ENCODE measurements at places on chromosomes 16 and 17.
A peak's percentile ranks its signal among the peaks of the same experiment; 100 is the strongest.

DNA sequence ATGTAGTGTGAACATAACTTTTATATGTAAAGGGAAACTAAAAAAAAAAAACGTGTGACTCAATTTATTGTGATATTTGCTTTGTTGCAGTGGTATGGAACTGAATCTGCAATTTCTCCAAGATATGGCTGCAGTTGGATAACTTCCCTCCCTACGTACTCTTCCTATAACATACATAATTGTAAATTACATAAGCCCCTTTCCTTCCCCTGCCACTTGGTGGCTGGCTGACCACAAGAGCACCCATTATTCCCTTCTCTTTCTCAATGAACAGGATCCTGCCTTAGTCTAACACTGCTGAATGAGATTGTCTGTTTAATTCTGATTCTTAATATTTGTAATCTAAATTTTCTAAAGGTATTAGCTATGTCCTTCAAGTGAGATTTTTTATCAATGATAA, 27.8 kb downstream of the CCL4 start:
- no peak for DNase-seq

- DNase-seq: no peak
These were observed 158.6 kb downstream of the CYLD start for GRCh38 chr16:50900391-50900942.

DNA sequence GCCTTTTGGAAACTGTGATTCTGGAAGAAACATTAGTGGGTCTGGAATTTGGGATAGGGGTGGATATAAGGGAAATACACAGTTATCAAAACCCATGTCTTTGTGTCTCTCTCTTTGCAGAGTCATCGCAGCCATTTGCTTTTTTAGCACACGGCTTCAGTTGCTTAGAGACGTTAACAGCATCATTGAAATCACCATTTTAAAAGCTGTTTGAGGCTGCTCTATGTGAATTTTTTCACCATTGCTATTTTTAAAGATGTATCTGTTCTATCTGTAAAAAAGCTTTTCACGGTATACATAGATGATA, 47.3 kb downstream of the OMG start:
- DNase-seq: no peak

- DNase-seq: no peak
These were observed 18.0 kb downstream of the B9D1 start for GRCh38 chr17:19344311-19345066.

DNA sequence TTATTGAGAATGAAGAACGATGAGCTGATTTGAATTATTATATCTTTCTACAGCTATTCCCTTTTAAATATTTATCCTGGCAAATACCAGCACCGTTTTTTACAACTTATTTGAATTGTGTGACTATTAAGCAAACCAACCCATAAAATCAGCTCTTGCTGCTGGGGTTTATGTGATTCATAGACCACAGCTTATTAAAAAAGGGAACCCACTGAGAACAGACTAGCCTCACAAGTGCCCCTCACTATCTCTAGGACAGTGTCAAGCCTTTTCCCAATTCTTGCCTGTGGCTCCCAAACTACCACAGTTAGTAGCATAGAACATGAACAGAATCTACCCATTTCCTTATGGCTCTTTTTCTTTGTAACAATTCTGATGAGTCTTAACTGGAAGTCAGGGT, 6.1 kb upstream of the LIG3 start:
- DNase-seq: no peak

GRCh38 chr17:64537488-64537887, 30.7 kb downstream of the CEP95 start:
- no peak for DNase-seq

DNA sequence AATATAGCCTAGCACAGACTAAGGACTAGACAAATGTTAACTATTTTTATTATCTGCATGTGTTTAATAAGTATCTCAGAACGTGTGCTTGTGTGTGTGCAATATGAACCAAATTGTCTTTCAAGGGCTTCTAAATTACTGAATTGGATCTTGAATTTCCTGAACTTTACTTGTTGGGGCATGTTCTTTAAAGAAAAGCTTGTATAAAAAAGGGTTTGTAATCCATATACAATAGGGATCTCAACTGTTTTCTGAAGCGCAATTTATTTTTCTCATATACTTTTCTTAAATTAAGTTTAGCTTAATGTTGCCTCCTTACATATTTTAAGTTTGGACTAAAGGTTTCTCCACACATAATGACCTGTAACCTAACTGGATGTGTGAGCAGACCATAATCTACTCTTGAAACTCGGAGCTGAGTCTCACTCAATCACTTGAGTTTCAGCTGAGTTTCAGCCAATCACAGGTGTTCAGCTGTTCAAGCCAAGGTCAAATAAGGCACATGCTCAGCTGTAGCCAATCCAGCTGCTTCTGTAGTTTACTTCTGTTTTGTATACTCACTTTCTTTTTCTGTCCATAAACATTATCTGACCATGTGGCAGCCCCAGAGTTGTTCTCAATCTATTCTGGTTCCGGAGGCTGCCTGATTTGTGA, 72.3 kb downstream of the CDK5R1 start:
- no peak for DNase-seq

DNA sequence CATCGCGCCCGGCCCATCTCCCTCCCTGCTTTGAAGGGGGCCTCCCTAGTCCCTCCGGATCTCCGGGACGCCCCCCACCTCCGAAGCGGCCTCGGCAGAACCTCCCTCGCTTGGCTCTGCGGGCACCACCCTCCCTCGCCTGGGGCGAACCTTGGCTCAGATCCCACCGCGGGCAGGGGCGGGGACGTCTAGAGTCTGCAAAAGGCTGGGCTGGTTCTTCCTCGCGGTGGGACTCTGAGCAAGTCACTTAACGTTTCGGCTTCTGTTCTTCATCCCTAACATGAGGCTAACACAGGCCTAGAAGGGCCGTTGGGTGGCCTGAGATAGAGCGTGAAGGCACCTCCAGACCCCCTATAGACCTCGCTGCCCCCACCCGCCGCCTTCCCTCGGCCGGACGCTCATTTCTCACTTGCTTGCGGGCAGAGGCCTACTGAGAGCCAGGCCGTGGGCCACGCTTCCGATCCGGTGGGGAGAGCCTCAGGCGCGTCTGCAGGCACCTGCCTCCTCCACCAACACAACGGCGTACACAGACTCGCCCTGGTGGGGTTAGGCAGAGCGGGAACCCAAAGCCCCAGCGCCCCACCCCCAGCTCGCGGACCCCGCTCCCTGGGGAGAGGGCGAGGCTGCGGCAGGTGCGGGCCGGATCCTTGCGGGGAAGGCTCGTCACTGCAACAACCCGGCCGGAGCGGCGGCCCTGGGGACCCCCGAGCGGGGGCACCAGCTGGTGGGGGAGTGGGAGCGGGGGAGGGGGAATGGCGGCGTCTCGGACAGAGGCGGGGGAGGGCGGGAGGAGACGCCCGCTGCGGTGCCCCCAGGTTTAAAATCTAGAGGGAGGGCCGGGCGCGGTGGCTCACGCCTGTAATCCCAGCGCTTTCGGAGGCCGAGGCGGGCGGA, 5.4 kb downstream of the MYO1C start:
- peak; percentile 13 for DNase-seq

- DNase-seq: no peak
These were observed 10.8 kb upstream of the ANKS4B start for GRCh38 chr16:21222495-21223337.

GRCh38 chr17:82602487-82602886, 45.8 kb downstream of the WDR45B start:
- no peak for DNase-seq

GRCh38 chr17:8954339-8954738, 11.2 kb downstream of the PIK3R5 start:
- no peak for DNase-seq

DNA sequence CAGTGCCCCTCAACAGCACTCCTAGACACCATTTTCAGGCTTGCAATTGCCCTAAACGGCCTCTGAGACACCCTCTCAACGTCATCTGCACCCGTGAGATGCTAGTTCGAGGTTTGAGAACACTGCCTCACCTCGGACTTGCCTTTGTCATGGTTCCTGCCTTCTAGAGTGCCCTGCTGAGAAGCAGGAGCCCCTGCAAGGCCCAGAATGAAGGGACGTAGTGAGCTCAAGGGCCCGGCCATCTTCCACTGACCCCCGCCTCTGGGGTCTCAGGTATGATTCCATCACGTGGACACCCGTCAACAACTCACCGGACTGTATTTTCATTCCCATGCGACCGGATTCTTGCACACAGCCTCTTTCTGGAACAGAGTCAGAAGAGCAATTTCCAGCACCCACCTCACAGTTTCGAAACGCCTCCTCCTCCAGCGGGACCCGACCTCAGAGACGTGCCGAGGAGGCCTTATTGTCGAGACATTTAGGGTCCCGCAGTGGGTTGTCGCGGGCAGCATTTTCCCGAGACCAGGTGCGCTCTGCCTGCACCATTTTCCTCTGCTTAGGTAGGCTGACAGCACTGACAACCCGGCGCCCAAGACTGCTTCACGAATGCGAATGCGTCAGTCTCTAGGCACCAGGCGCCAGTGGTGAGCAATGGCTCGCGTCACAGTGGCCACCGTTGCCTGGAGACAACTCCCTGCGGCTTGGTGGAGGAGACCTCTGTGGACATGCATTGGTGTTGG, 999.9 kb downstream of the KCNJ18 start:
- no peak for DNase-seq

DNA sequence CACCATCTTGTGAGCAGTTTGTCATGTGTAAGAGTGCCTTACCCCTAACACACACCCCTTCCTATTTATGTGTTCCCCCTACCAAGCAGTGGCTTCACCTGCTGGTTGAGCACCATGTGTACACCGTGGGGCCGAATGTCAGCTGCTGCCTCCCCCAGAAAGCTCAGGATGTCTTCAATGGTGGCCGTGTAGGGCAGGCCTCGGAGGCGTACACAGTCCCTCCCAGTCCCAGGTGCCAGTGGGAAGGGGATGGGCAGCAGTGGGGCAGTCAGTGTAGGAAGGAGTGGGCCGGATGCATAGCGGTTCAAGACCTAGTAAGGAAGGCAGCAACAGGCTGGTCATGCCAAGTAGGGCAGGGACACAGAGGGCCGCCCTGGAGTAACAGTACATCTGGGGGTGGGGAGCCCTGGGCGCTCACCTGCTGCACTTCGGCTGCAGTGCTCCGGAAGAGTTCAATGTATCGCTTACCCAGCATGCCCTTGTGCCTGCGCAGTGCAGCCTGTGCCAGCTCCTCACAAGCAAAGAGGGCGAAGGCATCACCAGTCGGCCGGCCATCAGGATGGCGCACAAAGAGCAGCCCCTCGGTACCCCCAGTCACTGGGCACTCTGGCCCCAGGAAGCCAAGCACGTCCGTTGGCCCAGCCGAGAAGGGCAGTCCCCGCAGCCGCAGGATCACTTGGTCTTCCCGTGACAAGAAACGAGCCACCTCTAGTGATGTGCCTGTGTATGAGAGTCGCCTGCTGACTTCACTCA, 4.4 kb downstream of the ESRP2 start:
- DNase-seq: no peak

DNA sequence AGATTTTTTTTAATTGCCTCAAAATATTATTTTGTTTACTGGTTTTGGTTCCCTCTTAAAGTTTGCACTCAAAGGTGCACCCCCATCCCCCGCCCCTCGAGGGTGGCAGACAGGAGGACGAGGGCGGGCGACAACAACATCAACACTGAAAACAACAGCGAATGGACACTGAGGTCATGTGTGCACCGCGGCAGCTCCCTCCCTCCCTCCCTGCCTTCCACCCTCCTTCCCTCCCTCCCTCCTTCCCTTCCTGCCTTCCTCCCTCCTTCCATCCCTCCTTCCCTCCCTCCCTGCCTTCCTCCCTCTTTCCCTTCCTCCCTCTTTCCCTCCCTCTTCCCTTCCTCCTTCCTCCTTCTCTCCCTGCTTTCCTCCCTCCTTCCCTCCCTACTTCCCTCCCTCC, 1.5 kb upstream of the OSGIN1 start:
- no peak for DNase-seq

DNA sequence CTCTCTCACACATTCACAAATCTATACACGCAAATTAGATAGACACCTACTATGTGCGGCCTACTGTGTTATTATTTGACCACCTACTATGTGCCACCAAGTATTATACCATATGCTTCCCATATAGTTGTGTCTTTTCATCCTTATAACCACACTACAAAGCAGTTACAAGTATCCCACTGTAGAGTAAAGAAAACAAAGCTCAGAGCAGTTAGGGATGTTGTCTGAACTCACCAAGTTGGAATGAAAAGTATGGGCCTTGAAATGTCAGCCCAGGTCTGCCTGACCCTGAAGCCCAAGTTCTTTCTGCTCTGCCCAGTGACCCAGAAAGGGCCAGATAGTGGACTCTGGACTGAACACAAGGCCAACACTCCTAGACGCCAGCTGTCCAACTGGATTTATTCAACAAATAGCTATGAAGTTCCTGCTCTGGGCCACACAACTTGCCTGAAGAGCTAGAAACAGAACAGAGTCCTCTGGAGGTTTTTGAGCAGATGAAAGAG, 8.5 kb downstream of the KRT37 start:
- DNase-seq: no peak

DNA sequence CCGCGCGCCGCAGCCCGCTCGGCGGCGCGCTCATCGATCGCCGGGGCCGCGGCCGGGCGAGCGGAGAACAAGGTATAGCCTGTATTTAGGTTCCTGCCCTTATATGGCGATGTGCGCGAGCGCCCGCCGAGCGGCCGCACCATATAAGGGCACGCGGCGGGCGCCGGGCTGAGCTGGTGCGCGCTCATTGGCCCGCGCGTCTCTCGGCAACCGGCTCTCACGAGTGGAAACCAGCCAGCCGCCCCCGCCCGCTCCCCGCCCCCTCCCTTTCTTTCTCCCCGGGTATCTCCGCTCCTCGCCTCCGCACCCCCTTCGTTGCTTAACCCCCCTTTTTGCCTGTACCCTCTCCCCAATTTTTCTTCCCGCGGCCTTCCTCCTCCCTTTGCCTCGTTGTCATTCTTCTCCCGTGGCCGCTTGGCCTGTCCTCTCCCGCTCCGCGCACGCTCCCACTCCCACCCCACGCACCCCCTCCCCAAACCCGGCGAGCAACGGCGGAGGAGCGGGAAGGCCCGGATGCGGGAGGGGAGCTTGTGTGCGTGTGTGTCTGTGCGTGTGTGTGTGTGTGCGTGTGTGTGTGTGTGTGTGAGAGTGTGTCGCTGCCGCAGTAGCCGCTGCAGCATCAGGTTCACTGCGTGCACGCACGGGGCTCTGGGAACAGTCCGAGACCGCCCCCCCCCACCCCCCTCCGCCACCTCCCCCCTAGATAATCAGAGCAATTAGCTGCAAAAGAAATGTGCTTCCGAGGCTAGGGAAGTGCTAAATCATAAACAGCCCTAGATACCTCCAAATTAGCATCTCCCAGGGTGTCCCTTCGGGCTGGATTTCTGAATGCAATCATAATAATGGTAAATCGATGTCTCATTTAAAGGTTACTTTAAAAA, 13.5 kb upstream of the CBX8 start:
- DNase-seq: peak; percentile 94

DNA sequence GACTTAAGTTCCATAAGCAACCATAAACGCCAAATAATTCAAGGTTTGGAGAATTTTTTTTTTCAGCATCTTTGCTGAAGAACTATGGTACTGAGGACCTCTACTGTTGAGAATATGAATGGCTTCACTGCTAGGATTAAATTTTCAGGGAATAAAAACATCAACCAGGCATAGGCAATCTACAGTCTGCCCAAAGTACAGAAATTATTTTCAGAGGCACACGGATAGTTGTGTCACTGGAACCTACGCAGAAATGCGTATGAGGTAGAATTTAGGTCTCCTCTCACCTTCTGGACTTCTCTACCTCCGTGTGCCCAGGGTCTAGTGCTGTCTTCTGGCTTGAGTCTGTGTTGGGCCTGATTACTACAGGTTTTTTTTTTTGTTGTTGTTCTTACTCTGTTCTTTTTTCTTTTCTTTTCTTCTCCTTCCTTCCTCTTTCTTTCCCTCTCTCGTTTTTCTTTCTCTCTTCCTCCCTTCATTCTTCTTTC, 39.7 kb downstream of the NACA2 start:
- peak; percentile 30 for DNase-seq

All from NCI-H774 (cell line).